ENCODE measurements at places on chromosomes 3 and 15. TPM values are rescaled to one million over a fixed set of nuclear protein-coding genes. Genes with fewer than 3 reads are reported as not detected.

Gene CTXND1
- total RNA-seq = not detected

Gene RASGRP1
- 64.7 TPM for total RNA-seq

- no peaks in the 10 kb centered on the region for H3K36me3 ChIP-seq
- DNase-seq = no peak
- H3K27me3 ChIP-seq = no peaks in the 10 kb centered on the region
- no peak overlapping the region for H3K4me3 ChIP-seq
These were observed 21.6 kb upstream of the TAFA4 start for GRCh38 chr3:68953816-68954444.

GRCh38 chr3:39491733-39492350, 24.4 kb downstream of the MOBP start:
- no peaks in the 10 kb centered on the region for H3K4me1 ChIP-seq
- DNase-seq = no peak
- H3K36me3 ChIP-seq = no peaks in the 10 kb centered on the region
- H3K27me3 ChIP-seq = no peaks in the 10 kb centered on the region
- H3K27ac ChIP-seq = no peak overlapping the region

GRCh38 chr3:16468336-16469098, 45.0 kb downstream of the RFTN1 start:
- peak overlapping the region; percentile 25 for H3K4me3 ChIP-seq
- no peak for DNase-seq
- peaks cover 6% of the 10 kb centered on the region for H3K36me3 ChIP-seq
- no peaks in the 10 kb centered on the region for H3K27me3 ChIP-seq
- H3K27ac ChIP-seq = no peak overlapping the region
